Activated CD4-positive, alpha-beta T cell treated with anti-CD3 and anti-CD28 coated beads, Interleukin-2, amount 50 U/mL, for 16 hours (primary cell): ENCODE measurements at places on chromosomes 5 and 9.

DNA sequence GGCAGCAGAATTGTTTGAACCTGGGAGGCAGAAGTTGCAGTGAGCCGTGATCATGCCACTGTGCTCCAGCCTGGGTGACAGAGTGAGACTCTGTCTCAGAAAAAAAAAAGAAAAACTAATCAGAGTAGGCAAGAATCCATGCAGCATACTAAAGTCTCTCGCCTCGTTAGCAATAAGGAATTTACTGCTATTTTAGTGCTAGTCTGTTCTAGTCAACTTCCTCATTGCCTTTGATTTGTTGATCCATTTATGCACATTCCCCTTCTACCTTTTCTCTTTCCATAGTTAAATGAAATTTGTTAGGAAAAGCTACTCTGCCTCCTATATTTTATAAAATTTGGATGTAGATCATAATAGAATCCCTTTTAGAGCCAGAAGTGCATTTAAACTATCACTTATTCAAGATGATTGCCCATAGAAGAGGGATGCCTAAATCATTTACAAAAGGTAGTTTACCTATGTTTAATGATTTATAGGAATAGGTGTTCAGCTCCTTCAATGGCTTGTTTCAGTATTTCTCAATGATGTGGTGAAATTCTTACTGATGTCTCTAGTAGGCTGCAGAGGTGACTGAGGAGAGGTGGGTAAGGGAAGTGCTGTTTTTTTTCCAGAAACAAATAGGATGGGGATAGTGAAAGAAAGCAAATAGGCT lies 1.9 kb downstream of the LRRC19 start:
- no peak for DNase-seq

DNA sequence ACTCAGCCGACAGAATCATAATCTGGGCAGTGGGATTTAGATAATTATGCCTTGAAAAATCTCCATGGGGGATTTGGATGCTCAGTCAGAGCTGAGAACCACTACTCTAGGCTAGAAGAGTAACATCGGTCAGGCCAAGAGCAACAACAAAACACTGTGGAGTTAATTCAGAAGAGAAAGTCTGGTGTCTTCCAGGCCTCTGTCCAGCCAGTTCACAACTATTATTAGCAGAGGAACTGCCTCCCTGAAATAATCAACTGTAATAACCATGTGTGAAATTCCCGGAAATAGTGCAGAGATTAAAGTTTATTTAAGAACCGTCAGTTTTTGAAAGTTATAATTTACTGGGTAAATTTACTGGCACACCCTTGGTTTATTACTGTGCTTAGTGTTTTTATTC lies 8.2 kb upstream of the MARCHF3 start:
- DNase-seq, result no peak

GRCh38 chr9:37776328-37776727 lies 8.5 kb downstream of the EXOSC3 start:
- no peak for DNase-seq

- no peak for DNase-seq
These were observed 29.4 kb downstream of the CHD1 start for GRCh38 chr5:98899456-98899855.

DNA sequence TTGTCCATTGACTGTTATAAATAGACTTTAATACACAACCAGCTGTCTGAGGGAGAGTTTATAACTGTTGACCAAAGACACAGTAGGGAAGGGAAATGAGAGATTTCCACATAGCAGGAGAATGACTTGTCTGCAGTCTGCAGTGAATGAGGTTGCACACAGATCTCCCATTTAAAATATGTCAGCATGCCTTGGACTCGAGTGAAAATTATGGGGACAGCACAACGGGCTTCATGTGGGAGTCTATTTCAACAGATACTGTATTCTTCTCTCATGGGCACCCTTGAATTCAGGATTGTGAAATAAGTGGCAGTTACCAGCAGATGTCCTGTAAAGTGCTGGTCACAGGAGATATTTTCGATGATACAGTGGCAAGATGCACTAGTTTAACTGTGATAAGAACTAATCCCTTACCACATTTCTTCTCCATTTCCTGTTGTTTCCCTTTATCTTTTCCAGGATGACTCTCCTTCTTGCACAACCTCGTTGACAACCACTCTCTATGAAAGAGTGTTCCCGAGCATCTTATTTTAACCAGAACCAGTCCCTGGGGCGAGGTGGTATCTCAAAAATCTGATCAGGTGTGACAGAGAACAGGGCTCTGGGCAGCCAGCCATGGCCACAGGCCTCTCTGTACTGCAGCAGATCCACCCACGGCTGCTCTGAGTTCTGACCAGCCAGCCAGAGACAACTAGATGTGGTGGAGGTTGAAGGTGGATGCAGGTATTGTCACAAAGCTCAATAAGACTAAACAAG lies 51.5 kb upstream of the MAP3K1 start:
- DNase-seq, result no peak

DNA sequence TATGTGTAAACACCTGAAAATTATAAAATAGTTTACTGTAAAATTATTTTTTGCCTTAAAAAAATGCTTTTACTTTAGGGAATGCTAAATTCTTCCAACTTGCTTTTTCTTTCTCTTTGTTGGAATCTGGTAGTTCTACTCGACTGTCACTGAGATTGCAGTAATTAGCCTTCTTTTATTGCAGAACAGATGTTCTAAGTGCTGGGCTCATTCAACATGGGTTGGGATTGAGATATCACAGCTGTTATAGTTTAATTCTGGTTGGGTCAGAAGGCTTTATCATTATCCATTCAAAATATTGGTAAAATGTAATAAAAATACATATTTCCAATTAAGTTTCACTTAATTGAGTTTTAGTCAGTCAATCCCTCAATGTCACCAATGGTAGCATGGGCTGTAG lies 686.7 kb downstream of the CDH18 start:
- DNase-seq, result no peak

- no peak for DNase-seq
These were observed 34.0 kb downstream of the CDK5RAP2 start for GRCh38 chr9:120545701-120546550.

DNA sequence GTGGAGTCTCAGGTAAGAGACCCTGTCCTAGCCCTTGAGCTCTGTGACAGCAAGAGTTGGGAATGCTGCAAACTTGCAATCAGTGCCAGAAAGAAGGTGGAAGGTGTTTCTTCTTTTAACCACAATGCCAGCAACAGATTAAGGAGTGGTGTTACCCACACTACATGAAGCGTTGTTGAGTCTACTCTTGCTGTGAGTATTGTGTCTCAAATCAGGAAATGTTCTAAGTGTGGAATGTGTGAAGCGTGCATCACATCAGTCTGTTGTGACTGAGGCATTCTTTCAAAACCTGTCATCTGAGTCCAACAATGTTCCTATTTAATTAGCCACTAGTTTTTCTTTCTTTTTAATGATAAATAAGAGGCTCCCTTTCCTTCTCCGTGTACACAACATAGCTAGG lies 2.9 kb upstream of the LURAP1L start:
- DNase-seq, result no peak

GRCh38 chr9:136975644-136976043 lies 1.7 kb upstream of the PTGDS start:
- peak; percentile 30 for DNase-seq
